ELR (cell line): ENCODE measurements at places on chromosomes 12 and 14.
A peak's percentile ranks its signal among the peaks of the same experiment; 100 is the strongest.

DNA sequence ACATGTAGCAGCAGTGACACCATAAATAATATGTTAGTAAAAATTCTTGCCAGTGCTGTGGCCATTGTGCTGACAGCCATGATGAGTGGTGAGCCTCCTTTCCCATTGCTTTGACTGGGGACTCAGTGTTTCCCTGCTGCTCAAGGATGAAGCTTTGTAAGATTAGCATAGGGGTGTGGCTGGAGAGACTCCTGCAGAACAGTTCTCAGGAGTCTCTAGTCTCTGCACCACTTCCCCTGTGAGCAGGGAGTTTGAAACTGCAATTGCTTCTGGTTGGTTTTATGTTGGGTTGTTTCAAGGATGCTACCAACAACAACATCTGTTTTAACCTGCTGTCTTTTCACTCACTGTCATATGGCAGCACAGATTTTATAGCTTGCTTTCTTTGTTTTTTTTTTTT lies 41.4 kb downstream of the ZC3H14 start:
- DNase-seq = no peak

- peak; percentile 40 for DNase-seq
These were observed 172.8 kb downstream of the KTN1 start for GRCh38 chr14:55752580-55753390.

GRCh38 chr12:96194971-96195844 lies 1.0 kb downstream of the ELK3 start:
- DNase-seq = peak; percentile 92

DNA sequence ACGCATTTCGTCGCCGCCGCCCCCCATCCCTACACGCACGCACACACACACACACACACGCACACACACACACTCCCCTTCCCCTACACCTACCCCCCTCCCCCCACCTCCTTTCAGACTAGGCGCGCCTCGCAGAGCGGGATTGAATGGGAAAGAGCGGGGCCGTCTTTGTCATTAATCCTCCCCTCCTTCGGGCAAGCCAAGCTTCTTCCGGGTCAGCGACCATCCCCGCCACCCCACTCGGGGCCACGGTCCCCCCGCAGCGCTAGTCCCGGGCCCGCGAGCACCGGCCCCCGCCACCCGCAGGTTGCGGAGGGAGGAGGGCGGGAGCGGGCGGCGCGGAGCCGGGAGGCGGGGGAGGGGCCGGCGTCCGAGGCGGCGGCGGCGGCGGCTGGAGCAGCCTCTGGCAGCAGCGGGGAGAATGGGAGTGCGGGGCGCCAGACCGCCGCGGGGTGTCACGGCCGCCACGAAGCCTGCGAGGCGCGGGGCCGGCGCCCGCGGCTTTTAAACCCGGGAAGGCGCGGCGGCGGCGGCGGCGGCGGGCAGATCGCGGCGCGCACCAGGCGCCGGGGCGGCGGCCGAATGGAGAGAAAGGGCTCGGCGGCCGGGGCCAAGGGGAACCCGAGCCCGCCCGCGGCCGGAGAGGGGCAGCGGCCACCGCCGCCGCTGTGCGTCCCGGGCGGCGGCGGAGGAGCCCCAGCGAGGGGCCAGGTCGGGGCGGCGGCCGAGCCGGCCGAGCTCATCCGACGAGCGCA lies at the start of gene TTC9:
TTC9 (plus strand) TSS at position 369 of the 755 bp plus-strand sequence; CDS start at position 583, 214 bp downstream.
- no peak for DNase-seq

DNA sequence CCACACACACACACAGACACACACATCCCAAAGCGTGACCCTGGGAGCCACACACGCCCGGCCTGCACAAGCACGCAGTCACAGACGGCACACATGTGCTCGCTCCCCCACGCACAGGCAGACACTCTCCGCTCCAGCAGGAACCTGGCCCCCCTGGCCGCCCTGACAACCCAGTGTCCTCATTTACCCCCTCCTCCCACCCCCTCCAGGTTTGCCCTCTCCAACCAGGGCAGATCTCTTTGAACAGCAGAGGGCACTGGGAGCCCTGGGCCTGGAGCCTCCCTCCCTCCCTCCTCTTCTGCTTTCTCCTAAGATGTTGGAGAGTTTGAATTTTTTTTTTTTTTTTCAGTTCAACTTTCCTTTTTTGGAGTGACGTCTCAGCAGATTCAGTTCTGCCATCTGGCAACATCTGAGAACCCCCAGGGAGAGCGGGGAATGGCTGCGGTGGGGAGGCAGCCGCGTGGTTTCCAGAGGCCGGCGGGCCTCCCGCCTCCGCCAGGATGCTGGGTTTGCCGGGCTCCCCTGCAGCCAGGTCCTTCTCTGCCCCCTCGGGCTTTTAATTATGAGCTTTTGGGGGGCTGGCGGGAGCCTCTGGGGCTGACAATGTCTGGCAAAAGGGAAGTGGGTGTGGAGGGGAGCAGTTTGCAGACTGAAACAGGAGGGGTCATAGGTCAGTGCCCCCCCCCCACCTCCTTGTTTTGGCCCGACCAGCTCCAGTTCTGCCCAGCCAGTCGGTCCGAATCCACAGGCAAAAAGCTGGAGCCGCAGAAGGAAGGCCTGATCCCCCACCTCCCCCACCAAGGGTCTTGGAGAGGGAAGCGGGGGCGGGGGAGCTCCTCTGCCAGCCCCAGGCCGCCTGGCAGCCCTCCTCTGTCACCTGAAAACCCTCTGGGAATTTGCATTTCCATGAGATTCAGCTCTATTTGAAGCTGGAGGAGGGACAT lies 1.3 kb upstream of the NCOR2 start:
- peak; percentile 49 for DNase-seq
